ENCODE measurements at places on chromosomes 16 and 17.

DNA sequence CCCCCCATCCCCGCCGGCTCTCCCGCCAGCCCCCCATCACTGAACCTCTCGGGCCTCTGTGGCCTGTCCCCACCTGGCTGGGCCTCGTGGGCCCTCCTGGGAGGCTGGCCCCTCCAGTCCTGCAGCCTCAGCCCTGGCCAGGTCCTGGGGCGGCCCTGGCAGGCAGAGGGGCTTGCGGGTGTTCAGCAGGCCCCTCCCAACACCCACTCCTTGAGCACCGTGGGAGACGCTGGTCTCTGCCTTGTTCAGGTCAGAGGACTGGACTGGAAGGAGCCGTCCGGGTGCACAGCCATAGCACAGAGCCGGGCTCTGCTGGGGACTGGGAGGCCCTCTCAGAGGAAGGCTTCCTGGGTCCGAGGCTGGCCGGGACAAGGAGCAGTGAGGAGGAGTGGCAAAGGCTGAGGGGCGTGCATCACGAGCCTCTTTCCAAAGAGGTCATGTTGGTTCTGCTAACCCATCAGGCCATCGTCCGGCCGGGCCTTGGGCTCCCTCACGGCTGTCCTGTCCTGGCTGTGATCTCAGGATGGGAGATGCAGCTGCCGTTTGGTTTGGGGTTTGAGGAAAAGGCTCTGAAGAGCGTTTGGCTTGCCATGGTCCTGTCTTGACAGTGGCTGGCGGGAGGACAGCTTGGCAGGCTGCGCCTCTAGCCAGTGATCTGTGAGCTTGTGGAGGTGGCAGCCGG, 6.3 kb upstream of the PABPN1L start:
- no peak for DNase-seq

DNA sequence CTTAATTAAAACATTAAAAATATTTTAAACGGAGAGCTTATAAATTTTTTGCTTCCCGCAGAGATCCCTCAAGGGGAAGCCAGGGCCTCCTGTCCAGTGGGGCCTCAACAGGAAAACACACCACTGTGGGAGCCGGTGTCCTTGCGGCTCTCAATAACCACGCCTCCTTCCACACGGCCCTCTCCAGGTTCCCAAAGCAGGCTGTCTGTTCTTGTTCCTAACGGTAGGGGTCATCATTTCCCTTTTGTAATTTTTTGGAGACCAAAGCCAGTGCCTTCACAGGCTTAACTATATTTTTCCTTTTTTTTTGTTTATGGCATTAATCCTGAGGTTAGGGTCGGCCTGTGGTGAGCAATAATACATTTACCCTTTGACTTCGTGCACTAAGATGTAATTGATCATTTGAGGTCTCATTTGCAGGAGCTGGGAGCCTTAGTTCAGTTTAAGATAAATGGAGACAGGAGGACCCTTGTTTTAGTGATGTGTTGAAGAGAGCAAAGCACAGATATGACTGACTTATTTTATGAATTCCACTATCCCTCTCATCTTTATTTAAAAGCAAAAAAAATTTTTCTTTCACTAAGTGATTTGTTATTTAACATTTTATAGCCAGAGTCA, 77.5 kb upstream of the N4BP1 start:
- peak; percentile 7 for DNase-seq

DNA sequence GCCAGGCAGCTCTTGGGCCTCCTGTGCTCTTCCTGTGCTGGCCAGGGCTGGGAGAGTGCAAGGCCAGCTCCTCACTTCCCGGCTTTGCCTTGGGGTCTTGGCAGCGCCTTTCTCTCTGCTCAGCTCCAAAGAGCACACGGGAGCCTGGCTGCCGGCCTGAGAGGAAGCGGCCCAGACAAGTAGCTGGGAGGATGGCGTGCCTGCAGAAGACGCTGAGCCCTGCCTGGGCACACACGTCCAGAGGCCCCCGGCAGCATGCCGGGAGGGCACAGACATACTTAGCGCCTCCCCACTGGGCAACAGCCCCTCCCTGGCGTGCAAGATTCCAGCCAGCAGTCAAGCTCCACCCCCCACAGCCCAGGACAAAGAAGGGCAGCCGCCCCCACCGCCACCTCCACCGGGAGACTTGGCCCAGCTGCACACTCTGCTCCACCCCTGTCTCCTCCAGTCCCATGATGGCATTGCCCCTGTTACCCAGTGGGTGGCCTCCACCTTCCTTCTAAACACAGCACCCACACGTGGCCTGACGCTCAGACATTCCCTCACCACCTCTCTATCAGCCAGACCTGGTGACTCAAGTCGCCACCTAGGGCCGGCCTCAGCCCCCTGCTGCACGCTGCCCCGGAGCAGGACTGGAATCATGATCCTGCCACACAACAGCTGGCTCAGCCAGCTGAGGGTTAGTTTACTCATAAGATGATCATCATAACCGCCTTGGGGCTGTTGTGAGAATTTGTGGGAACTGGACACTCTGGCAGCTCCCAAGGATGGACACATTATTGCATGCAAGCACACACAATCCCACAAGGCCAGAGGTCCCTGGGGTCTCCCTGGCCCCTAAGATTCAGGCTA, 12.4 kb downstream of the SGCA start:
- peak; percentile 93 for DNase-seq

DNA sequence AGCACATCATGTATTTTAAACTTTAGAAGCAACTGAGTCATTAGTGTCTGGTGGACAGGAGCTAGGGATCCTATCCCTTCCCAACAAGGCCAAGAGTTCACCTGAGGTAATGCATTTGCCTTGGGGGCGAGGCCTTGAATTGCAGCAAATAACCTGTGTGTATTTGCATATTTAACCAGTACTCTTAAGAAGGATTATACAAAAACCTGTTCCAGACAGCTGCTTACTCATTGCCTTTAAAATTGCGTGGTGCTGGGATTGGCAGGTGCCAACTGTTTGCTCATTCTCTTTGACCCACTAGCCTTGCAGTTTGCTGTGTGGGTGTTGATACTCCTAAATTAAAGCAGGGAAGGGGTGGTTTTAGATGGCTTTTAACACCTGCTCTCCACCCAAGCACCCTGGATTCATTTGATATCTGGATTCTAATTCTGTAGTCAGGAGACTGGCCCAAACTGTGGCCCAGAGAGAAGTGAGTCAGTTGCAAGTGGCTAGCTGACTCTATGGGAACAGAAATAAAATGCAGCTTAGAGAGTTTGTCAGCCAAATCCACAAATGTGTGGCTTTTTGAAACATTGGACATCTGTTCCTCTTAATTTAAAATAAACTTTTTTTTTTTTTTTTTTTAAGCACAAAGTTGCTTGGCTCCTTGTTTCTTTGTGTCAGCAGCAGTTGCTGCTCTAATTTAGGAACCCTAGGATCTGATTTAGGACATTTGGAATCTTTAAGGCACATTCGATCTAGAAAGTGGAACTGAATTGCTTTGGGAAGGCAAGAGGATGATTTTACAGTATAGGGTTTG, 46.9 kb downstream of the TUBD1 start:
- DNase-seq = no peak

GRCh38 chr16:1348926-1349325, 2.8 kb downstream of the TSR3 start:
- DNase-seq = no peak

DNA sequence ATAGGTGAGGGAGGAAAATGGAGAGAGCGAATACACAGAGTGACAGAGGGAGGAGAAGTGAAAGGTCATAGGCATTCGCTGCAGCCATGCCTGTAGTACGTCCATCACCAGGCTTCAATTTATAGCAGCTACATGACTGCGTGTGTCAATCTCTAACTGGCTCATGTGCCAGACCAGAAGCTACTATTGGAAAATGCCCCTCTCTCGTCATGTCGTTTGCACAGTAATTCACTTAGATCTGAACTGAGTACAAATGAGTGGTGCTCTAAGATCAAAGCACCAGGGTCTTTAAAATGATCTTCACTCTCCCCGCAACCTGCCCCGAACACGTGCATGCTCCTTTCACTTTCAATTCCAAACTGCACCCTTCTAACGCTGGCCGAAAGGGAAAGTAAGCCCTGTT, 51.3 kb downstream of the ADCY9 start:
- DNase-seq = no peak

DNA sequence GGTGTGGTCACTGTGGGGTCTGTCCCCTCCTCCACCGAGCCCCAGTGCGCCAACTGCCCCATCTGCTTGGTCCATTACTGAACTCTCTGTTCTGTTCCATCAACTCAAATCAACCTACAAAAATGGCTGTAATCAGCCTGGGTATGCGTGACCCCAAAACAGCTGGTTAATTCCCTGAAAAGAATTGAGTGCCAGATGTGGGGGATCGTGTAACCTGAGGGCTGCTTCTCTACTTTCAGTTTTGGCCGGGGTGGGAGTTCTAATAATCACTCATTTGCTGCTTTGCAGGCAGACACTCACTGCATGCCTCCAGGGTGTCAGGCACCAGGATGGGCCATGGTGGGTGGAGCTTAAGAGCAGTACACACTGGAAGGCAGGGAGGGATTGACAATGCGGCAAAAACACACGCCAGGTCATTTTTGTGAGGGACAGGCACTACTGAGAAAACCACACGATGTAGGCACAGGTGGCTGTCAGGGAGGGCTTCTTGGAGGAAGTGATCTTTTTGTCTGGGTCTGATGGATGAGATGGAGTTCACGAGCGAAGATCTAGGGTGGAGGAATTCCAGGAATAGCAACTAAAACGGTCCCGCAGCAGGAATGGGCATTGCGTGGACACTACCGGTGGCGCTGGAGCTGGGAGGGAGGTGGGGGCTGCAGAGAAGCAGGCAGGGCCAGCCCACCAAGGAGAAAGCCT, 30.4 kb upstream of the SSTR5 start:
- no peak for DNase-seq

GRCh38 chr16:75044800-75045361, 46.1 kb downstream of the ZNRF1 start:
- peak; percentile 70 for DNase-seq

DNA sequence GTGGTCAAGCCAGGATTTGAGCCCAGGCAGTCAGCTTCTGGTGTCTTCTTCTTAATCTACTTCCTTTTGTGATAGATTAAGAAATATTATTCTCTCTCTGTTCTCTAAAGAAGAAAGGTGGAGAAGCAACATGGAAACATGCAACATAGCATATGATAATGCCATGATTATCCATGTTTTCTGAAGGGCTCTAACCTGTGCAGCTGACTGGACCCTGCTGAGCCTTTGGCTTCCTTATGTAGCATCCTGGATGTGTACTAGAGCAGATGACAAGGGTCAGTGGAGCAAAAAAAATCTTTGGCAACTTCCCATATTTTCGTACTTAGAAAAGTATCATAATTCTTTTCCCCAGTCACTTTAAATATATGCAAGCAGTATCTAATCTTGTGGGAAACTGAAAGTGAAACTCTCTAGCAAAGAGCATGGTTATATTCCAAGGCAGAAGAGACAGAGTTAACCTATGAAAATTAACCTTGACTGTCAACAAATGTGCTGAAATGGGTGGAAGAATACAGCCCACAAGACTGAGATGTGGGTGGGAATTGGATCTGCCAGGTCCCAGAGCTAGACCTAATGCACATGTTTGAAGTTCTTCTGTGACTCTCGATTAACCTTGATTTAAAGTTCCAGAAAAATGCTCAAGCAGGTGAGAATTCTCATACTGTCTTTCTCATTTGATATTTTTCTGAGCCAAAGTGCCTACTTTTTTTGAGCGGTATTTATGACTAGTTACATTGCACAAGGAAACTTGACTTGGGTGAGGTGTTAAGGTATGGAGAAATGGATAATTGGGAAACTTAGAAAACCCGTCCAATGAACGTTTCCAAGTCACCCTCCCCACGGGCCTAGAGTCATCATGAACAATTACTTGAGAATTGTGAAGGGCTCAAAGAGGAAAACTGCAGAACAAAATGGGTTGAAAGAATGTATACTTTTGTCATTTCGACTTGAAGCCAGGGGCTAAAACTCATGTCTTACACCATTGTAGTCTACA, 248.6 kb downstream of the FTO start:
- DNase-seq = no peak

DNA sequence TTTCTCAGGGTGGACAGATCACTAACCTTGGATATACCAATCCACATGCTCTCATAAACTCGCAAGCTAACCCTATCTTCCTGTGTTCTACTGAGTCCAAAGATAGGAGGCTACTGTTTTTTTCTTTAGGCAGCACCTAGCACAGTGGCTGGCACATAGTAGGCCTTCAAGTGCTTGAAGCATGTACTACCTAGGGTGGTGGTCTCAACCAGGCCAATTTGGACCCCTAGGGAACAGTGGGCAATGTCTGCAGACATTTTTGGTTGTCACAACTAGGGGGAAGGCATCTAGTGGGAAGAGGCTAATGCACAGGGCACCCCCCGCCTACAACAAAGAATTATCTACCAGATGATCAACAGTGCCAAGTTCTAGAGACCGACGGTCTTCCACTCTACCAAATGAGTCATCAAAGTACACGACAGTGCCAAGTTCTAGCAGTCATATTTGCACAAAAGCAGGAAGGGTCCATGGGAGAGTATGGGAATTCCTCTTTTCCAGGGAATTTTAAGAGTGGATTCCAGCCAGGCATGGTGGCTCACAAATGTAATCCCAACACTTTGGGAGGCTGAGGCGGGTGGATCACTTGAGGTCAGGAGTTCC, 390.3 kb downstream of the SLC39A11 start:
- no peak for DNase-seq

- no peak for DNase-seq
Observed at GRCh38 chr16:11017499-11017898, 73.1 kb downstream of the CLEC16A start.

DNA sequence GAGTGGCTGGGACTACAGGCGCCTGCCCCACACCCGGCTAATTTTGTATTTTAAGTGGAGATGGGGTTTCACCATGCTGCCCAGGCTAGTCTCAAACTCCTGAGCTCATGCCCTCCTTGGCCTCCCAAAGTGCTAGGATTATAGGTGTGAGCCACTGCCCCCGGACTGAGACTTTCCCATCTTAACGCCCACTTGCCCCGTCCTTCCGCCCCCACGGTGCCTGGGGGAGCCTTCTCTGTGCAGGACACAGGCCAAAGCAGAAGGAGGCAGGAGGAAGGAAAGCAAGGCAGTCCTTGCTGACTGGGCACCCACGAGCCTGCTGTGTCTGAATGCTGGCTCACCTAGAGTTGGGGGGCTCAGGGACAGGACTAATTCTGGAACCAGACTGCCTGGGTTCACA, 17.6 kb upstream of the GNG13 start:
- DNase-seq = no peak

DNA sequence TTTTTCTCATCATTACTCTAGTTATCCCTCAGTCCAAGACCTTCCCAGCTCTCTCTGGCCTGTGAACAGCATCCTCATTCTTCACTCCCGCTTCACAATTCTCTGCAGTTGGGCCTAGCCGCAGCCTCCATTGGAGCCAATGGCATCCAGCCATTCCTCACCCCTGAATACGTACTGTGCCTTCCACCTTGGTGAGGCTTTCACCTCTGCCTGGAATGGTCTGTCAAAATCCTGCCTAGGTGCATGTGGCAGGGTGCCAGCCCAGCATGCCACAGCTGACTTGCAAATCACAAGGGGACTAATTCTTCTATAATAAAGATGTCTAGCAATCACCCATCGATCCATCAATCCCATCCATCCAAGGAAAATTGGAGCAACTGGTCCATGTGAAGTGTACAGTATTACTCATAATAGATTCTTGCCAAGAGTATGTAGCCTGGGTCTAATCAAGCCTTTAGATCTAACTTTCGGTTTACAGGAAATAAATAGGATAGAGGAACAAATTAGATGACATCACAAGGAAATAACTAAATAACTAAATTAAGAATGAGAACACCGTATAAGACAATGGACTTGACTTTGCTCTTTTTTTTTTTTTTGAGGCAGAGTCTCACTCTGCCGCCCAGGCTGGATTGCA, 5.1 kb upstream of the CX3CL1 start:
- no peak for DNase-seq

- DNase-seq = peak; percentile 90
Observed at GRCh38 chr16:8797364-8798173, at the start of the genes PMM2 and TMEM186. Gene PMM2 (plus strand): TSS chr16:8797839. CDS start chr16:8797883, 44 bp downstream. Gene TMEM186 (minus strand): TSS chr16:8797639. CDS start chr16:8797614, 25 bp downstream.

- DNase-seq = no peak
Observed at GRCh38 chr16:3659251-3659650, 4.8 kb downstream of the DNASE1 start.

- DNase-seq = no peak
Observed at GRCh38 chr16:27671410-27671809, 121.5 kb downstream of the KATNIP start.

Measured in BJ (cell line).